Dorsolateral prefrontal cortex (tissue), 122 donors: ENCODE measurements at places on chromosomes 12 and 14.

DNA sequence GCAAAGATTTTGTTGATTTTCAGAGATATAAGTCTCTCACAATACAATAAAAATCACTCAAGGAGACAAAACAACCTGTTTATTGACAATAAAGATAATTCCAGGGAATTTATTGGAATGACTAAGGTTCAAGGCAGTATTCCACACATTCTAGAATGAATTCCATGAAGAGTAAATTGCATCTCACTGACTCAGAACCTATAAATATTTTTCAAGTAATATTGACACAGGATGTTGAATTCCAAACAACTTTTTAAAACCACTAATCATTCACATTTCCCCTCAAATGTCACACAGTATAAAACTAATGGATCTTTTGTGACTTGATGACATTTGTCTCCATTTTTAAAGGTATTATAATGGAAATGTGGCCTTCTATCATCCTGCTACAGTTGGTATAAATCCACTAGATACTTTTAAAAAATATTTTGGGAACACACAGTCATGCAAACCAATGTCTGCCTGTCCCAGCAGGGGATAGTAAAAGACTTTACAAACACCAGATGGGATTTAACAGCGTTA is 42.1 kb upstream of the LGR5 start:
- DNase-seq, result no peak

DNA sequence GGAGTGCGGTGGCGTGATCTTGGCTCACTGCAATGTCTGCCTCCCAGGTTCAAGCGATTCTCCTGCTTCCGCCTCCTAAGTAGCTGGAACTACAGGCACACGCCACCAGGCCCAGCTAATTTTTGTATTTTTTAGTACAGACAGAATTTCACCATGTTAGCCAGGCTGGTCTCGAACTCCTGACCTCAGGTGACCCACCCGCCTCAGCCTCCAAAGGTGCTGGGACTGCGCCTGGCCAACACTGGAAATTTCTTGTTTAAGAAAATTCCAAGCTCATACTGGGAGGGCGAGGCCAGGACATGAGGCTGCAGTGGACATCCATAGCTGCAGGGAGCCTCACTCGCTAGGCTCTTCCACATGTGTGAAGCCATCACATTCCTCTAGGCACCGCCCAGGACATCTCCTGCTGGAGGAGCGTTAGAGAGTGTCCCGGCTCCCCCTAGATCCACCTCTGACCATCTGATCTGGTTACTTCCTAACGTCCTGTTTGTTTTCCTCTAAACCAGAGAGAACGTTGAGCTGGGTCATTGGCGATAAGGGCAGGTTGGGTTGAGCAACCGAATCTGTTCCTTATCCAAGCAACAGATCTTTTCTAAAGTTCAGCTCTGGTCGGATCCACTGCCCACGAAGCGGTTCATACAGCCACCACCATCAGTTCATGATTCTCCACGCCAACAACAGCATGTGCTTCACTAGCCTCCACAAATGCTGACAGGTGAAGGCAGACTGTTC is 108.2 kb upstream of the MED13L start:
- DNase-seq, result no peak

DNA sequence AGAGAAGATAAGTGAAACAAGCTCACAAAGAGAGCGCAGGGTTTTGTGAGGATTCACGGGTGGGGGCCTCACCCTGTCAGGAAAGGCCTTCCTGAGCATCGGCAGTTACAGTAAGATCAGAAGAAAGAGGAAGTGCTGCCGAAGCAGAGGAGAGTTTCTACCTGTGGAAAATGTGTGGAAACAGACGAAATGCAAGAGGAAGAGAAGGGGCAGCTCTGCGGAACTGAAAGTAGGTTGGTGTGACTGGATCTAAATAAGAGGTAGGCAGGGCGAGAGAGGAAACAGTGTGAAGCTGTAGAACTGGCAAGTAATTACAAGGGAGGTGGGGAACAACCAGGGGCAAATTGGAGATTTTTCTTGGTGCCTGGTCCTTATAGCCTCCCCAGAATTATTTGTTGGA is 2.6 kb downstream of the GPR68 start:
- no peak for DNase-seq

DNA sequence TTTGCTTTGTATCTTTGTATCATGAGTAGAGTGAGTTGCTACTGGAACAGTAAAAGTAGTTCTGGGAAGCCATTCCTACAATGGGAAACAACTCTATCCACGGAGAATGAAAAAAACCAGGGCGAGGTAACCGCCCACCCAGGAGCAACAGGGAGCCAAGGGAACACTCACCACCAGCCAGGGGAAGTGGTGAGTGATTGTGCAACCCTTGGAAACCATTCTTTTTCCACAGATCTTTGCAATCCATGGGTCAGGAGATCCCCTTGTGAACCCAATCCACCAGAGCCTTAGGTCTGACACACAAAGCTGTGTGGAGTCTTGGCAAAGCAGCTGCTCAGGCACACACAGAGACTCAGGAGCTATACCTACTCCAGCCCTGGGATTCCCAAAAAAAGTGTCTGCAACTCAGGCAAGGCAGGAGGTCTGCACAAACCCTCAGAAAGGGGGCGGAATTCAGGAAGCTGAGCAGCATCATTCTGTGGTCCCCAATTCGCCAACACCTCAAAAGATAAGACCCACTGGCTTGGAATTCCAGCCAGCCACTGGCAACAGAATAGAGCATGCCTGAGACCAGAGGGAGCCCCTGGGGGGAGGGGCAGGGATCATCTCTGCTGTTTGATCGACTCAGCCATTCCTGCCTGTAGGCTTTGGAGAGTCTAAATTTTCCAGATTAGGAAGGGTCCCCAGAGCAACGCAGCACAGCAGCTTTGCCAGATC is 52.1 kb upstream of the PPFIA2 start:
- DNase-seq, result no peak

- DNase-seq, result no peak
These were observed 46.7 kb downstream of the TMCC3 start for GRCh38 chr12:94603434-94604365.

GRCh38 chr12:108187831-108188230 is 58.7 kb downstream of the WSCD2 start:
- DNase-seq, result no peak

DNA sequence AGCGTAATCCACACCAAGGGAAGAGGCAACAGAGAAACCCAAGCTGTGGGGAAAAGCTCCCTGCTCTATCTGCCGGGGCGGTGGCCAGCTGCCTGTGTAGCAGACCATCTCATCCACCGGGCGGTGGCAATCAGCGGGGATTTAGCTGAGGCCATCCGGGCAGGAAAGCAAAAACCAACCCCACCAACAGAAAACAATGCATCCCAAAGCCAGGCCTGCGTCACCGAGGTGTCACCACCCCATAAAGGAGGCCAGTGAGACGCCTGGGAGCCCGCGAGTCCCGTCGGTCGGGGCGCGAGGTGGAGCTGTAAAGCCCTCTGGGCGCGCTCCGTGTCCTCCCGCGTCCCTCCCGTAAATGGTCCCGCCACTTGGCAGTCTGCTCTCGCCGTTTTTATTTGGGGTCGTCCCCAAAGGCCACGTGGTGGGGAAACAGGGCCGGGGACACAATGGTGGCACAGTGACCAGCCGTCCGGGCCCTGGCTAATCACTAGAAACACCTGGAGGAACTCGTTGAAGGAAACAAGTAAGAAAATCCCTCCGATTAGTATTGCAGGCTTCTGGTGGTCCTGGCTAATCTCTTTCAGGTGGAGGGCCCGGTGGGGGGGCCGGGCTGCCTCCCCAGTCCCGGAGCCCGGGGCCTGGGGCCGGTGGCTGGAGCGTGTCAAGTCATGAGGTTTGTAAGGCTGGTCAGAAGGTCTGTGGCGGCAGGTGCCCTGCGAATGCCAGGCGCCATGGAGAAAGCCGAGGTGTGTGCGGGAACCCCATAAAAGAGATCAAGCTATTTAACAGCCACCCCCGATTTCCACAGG is 94.7 kb upstream of the GSC start:
- DNase-seq, result no peak

GRCh38 chr12:42442888-42443287 is 116.9 kb downstream of the PPHLN1 start:
- no peak for DNase-seq

GRCh38 chr12:96811083-96811482 is 96.0 kb upstream of the NEDD1 start:
- DNase-seq, result no peak

DNA sequence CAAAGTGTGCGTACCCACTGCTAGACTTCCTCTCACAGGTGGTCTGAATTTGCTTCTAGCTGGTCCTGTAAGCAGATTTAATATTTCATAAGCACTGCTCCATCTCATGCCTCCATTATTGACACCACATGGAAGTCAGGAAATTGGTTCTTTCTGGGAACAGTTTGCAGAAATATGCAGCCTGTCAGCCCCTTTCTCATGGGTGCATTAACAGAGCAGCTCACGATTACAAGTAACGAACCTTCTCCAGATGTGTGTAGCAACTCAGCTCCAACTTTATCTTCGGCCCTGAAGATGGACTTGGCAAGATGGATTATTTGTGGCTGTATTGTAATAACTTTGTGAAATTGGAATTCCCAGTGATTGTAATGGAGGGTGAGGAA is 214.5 kb upstream of the DDHD1 start:
- no peak for DNase-seq

DNA sequence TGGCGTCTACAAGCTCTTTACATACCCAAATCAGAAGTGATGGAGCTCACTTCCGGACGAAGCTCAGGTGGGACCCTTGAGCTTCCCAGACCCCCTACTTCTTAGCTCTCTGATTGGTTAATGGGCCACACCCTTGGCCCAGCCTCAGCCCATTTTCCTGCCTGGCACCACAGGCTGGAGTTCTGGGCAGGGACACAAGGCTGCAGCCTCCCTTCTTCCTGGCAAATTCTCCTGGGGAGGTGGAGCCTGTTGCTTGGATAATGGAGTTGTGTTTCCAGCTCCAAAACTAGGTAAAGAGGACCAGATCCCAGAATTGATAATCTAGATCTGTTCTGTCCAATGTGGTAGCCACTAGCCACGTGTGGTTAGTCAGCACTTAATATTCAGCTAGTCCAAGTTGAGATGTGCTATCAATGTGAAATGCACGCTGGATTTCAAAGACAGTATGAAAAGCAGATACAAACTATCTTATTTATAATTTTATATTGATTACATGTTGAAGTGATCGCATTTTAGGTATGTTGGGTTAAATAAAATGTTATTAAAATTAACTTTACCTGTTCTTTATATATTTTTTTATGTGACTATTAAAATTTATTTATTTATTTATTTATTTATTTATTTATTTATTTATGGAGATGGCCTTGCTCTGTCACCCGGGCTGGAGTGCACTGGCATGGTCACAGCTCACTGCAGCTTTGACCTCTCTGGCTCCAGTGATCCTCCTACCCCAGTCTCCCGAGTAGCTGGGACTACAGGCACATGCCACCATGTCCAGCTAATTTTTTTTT is 12.6 kb upstream of the FAIM2 start:
- DNase-seq, result no peak

DNA sequence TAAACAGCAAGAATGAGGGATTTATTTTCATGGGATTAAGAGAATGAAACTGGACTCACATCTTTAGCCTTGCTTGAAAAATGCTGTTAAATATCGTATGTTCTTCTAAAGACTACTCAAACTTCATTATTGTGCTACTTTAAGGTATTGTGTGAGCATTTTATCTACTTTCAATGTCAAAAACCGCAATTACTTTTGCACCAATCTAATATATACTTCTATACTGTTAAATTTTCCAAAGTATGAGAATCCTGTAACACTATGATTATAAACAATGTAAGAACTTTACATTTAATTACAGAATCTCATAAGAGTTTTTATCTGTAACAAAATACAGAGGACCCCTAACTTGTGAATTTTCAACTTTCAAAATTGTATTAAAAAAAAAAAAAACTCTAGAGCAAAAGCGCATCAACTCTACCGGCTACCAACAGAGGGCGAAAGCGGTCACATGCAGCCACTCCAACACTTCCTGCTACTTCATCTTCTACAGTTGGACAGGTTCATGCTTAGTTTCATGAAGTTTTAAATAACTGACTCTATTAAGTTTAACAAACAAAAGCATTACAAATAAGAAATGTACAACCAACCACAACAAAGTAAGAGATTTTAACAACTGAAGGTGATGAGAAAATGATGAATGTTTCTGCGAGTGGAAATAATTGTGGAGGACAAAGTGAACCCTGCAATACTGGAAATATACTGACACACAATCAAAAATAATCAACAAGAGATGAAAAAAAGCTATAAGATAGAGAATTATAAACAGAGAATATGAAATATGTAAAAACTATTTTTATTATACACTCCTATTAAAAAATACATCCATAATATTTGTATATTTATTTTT is 210.9 kb downstream of the MED13L start:
- DNase-seq, result no peak

GRCh38 chr12:53560912-53561589 is 53.8 kb upstream of the NPFF start:
- no peak for DNase-seq
